ENCODE measurements at places on chromosomes 1 and 21.

DNA sequence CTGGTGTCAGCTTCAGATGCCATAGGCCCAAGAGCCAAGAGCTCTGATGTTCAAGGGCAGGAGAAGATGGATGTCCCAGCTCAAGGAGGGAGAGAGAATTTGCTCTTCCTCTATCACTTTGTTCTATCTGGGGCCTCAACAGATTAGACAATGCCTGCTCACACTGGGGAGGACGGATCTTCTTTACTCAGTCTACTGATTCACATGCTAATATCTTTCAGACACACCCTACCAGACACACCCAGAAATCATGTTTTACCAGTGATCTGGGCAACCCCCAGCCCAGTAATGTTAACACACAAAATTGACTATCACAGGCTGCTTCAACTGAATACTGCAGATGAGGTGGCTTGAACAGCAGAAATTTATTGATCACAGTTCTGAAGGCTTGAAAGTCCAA is 69.0 kb downstream of the OLFML3 start:
- no peak for DNase-seq

GRCh38 chr1:58395355-58395754 is 151.2 kb downstream of the OMA1 start:
- DNase-seq: no peak

DNA sequence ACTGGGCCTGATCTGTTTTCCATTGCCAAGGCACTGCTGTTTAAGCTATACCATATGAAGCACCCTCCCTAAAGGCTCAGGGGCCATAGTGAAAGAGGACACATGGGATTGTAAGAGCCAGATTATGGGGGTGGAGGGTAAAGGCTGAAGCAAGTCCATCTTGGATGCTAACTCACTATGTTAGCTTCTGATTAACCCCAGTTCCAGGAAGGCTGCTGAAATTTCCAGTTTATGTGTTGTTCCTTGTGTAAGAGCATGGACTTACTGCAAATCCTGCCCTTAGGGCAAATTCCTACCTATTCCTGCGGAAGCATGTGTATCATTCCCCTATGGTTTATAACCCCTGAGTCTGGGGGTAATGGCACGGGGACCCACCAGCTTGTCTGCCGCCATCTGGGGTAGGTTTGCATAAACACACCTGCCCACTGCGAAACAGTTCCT is 91.8 kb upstream of the SERBP1 start:
- DNase-seq: no peak

DNA sequence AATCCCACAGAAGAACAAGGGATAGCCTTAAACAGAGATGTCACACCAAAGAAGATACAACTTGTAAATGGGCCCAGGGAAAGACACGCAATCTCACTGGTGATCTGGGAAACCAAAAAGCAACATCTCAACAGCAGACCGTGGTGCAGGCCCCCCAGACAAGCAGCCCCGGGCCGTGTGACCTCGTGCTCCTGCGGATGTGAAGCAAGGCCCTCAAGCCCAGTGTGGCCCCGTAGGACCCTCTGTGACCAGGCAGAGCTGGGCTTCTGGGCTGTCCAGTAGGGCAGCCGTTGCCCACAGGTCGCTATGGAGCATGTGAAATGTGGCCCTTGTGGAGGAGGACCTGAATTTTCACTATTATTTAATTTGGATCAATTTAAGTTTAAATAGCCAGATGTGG is 34.9 kb upstream of the TMEM52 start:
- DNase-seq: no peak

DNA sequence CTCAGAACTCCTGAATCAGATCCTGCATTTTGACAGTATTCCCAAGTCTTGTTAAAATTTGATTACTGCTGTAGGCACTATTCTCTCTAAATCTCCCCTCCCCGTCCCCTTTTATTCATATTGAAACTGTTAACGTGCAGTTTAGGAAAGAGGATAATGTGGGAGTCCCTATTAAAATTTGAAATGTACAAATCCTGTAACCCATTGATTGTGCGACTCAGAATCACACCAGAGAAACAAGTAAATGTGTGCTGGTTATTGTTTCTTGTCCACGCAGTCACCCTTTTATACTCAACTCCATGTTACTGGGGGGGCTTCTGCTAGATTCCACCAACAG is 584 bp upstream of the LTN1 start:
- DNase-seq: no peak

DNA sequence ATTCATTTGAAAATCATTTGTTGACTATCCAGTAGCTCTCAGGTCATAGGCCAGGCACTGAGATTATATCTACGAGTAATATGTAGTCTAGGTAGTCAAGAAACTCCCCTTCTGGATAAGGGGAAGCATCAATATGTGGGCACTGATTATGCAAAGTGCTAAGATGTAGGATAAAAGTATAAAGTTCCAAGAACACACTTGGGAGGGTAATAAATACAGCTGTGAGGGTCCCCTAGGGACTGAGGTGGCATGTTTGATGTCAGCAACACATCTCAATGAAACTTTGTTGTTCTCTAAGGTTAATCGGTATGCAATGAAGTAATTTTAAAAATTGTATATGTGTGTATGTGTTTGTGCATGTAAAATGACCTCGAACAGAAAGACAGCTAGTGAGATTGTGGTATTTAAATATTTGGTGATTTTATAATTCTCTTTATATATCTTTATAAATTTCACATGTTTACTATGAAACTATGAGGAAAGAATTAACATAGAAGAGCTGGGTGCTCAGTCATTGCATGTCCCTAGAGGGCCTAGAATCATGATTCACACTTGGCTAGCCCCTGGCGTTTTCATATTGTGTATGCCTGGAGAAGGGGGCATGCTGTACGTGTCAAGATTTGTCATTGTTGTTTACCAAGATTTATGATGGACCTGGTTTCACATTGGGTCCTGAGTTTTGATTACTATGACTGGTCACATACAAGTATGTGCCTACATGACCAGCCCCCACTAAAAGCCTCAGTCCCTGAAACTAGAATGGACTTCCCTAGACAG is 140.1 kb upstream of the DUSP10 start:
- DNase-seq: no peak

DNA sequence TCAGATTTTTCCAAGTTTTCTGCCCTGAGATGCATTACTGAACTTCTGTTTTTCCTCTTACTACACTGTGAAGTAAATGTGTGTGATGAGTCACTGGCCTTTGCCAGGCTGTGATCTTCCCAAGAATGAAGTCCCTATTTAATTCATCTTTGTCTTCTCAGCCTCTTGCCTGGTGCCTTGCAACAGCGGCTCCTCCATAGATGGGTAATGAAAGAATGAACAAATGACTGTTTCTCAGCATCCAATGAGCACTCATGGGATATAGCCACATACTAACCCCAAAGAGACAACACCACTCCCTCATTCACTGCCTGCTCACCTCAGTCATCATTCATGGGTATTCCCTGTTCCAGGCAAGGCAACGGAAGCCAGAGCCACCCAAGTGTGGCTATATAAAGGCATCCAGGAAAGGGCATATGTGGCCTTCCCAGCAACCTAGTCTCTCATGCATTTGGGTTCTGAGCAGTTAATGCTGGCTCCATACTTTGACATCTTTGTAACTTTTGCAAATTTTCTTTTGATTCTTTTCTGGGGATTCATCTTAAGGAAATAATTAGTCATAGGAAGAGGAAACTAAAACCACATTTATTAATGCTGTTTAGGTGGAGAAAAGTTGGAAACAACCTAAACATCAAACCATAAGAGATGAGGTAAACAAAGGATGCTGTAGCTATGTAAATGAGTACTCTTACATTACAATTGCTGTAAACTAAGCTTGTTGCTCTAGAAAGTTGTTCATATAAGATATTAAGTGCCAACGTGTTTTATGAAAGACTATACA is 71.9 kb downstream of the HIVEP3 start:
- no peak for DNase-seq

- DNase-seq: no peak
Observed at GRCh38 chr1:61130338-61131000, 48.1 kb downstream of the NFIA start.

DNA sequence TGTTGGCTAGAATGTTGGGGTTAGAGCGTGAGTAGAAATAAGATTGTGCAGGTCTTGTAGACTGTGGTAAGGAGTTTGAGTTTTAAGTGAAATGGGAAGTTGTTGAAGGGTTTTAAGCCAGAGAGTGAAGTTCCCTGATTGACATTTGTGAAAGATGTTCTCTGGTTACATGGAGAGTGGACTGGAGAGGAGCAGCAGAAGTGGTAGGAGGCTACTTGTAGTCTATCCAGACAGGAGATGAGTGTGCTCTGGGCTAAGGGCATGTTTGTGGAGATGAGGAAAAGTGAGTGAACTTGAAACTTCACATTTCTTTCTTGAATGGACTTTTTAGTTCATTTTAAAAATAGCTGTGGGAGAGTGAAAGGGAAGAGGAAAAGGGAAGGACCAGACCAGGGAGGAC is 37.0 kb downstream of the F3 start:
- DNase-seq: no peak

GRCh38 chr1:245279346-245279745 is 124.6 kb downstream of the KIF26B start:
- no peak for DNase-seq

DNA sequence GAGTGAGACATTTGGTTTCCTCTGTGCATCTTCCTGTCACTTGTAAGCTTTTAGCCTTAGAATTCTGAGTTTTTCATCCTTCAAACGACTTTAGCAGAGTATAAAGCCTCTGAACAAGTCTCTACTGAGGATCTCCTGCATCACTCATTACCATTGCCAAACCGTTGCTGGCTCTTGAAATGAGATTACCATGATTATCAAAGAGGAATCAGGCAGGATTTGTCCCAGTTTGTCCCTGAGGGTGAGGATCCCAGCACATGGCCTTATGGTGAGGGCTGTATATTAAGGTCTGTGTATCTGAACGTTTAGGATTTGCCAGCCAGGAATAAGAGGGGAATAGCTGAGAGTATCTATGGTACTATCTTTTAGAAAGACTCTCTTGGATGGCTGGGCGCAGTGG is 169.5 kb upstream of the L1TD1 start:
- DNase-seq: no peak

DNA sequence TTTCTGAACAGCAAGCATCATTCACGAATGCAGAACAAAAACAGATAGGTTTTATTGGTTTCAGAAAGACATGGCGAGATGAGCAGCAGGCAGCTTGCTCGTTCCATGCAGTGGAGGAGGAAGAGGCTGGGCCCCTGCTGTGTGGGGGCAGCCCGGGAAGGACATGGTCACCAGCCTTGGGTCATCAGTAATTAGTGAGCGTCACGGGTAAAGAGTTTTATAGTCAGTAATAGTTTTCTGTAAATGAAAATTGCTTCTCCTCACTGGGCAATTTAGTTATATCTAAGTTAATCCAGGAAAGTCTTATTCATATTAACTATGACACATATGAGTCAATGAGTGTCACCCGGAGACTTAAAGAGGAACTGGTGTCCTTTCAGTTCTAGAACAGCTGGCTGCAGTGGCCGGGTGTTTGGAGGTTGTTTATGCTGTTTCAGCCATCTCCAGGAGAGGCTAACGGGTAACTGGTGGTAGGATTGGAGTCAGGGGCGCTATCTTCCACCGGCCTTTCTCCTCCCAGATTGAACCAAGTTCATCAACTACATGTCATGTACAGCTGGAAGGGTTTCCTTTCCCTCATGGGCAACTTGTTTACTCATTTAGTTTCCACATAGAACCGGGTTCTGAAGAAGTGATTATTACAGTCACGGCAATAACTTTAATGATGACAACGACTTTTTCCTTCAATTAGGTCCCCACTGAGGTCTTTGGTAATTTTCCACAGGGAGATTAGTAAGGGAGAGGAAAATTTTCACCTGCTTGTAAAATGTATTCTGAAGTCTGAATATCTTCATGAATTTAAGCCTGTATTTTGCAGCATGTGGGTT is 34.6 kb upstream of the SLC45A1 start:
- DNase-seq: peak; percentile 64

DNA sequence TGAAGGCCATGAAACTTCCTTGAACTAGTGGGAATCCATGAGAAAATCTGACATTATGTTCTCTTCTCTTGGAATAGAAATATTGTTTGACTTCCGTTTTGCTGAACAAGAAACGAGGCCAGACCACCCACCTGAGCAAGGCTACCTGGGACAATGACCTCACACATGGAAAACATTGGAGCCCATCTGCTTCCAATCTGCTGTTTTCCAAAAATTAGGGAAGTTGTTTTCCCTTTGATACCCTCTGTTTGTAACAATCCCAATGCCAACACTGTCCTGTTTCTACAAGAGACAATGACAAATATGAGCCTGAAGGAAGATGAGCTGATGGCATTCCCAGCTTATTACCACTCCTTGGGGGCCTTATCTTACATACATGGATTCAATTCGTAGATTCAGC is 29.4 kb downstream of the OR2C3 start:
- no peak for DNase-seq

GRCh38 chr1:217955723-217956122 is 324.6 kb downstream of the SPATA17 start:
- no peak for DNase-seq

DNA sequence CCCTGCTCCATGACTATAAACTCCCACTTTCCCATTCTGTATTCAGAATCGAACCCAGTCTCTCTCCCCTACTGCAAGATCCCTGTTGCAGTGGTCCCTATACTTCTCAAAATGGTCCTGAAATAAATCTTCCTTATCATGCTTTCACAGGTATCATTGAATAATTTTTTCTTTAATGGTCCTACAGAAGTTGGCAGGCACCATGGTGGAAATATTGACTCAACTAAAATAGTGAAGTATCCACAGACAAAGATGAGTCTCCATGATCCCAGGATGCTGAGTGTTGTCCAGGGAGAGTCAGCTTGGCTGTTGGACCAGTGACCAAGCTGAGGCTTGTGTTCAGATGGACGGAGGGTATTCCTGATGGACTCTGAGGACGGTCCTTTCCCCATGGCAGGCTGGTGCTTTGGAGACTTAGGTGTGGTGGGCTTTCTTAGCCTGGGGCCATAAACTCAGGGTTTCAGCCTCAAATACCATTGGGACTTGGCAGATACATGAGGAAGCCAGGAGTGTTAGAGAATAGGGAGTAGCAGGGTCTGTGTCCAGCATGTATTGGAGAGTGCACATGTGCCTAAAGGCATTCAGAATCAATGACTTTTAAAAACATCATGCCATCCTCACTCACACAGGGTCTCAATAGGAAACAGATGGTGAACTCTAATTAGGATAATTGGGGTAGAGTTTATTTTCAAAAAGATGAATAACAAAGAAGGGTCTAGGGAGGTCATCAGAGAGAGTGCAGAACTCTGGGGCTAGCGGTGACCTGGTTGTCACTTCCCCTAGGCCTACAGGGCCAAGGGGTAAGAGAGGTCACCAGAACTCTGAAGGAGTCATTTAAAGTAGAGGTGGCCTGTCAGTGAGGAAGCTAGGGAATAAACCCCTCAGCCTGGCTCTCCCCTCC is 19.8 kb downstream of the TINAGL1 start:
- DNase-seq: no peak

DNA sequence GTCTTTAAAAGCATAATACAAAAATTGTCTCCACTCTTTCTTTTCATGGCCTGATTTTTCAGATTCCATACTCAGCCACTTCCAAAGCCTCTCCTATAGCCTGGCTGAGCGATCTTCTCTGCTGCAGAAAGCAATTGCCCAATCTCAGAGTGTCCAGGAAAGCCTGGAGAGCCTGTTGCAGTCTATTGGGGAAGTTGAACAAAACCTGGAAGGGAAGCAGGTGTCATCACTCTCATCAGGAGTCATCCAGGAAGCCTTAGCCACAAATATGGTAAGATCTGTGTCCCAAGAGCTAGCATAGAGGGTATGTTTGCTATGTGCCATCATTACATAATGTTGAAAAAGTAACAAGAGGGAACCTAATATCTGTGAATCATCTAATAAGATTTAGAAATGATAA is 130.7 kb upstream of the BMP8A start:
- DNase-seq: no peak

GRCh38 chr1:210905944-210906453 is 227.9 kb downstream of the KCNH1 start:
- DNase-seq: no peak

GRCh38 chr1:157249326-157249725 is 111.1 kb upstream of the ETV3 start:
- peak; percentile 56 for DNase-seq

Measured in GM12878 (cell line).